ENCODE measurements at places on chromosomes 1 and 21. TPM values are rescaled to one million over a fixed set of nuclear protein-coding genes. Genes with fewer than 3 reads are reported as not detected.

The MCOLN3 gene
- total RNA-seq, result 12.4 TPM

The RIT1 gene
- 34.7 TPM for total RNA-seq

The KRTAP13-2 gene
- total RNA-seq, result not detected

The SAMSN1 gene
- total RNA-seq, result 1.5 TPM

The HTR6 gene
- not detected for total RNA-seq

The CFHR4 gene
- total RNA-seq, result not detected

- DNase-seq, result no peak
These were observed 496.6 kb downstream of the DPYD start for GRCh38 chr1:97424209-97424608.

GRCh38 chr1:154418062-154418921 lies 13.1 kb downstream of the IL6R start:
- DNase-seq, result peak; percentile 94

- no peak for DNase-seq
These were observed 155.9 kb downstream of the PEX14 start for GRCh38 chr1:10630661-10631120.

GRCh38 chr1:234593109-234593508 lies 16.9 kb downstream of the IRF2BP2 start:
- no peak for DNase-seq

GRCh38 chr1:156247460-156248322 lies at the start of gene PAQR6:
PAQR6 (minus strand) TSS chr1:156248056; CDS start chr1:156246731, 1,325 bp downstream.
- DNase-seq, result peak; percentile 31

- no peak for DNase-seq
These were observed 28.8 kb downstream of the CYYR1 start for GRCh38 chr21:26544201-26544775.

- DNase-seq, result peak; percentile 55
These were observed 668 bp downstream of the CBR3 start for GRCh38 chr21:36135391-36136102.

GRCh38 chr1:97902067-97902466 lies 18.8 kb downstream of the DPYD start:
- DNase-seq, result no peak

GRCh38 chr1:31587720-31588423 lies 11.6 kb downstream of the TINAGL1 start:
- peak; percentile 83 for DNase-seq

DNA sequence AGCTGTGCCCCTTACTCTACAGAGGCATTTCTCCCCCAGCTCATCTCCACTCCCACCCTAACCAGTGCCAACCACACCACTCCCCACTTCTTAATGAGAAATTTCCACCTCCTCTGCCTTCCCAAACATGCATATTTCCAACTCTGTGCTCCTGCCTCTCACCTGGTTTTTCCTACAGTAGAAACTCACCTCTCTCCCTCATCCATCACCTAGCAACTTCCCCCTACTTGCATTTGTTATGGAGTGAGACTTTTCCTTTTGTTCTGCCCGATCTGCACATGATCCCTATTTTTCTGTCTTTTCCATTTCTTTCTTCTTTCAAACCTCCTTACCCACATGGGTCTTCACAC lies 11.9 kb downstream of the RGS8 start:
- DNase-seq, result no peak

DNA sequence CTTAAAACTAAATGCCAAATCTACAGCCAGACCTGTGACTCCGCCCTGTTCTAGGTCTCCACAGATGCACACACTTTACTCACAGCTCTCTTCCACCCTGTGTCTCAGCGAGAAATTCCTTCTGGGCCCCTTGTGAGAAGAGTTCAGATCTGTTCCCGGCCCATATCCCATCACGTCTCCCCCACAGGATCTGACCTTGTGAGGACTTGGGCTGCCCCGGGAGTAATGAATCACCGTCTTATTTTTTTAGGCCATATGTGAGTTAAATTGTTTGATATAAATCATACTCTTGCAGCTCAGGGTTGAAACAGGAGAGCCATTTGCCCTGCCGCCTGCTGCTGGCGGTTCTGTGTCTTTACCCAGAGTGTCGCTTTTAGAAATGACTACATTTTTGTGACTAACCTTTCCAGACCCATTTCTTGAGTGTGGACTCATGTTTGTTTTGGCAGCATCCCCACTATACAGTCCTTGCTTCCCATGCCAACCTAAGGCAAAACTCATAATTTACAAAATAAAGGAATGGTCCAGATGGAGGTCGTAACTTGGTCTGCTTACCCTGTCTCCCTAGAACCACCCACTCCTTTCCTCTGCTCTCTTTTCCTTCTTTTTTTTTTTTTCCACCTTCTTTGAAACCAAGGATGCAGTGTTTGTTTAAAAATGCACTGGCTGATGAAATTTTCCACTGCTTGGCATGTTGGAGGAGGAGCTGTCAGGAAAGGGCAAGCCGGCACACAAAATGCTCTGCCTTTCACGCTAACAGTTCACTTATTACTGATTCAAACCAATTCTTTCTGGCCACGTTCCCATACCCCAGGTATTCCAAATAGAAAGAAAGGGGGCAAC lies 98.0 kb upstream of the C1orf105 start:
- peak; percentile 53 for DNase-seq

- DNase-seq, result no peak
These were observed 3.0 kb downstream of the MMEL1 start for GRCh38 chr1:2629627-2630497.

DNA sequence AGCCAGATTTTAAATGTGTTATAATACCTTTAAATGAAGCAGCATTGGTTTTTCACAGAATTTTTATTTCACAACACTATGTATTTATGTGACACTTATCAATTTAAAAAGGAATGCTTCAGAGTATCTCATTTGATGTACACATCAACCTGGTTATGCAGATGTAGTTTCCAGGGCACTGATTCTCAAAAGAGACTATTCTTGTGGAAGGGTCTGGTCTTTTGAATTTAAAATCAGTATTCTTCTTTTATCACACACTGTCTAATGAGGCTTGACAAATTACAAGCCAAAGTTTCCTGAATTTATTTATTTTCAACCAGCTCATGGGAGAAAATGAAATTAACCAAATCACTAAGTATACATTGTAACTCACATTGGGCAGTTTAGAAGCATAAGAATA lies 87.4 kb downstream of the NTPCR start:
- no peak for DNase-seq

Measured in Calu3 (cell line).